Liver (tissue), 10 donors: ENCODE measurements at places on chromosomes 11 and 22. TPM values are rescaled to one million over a fixed set of nuclear protein-coding genes. Genes with fewer than 3 reads are reported as not detected.
A peak's percentile ranks its signal among the peaks of the same experiment; 100 is the strongest.

Gene CABP4
- total RNA-seq = 2.9 TPM

- DNase-seq = no peak
Measured at GRCh38 chr11:69870766-69871165, 51.5 kb upstream of the FGF3 start.

GRCh38 chr22:26318975-26319374, 110.1 kb upstream of the ASPHD2 start:
- DNase-seq = no peak

Gene P4HA3
- 0.23 TPM for total RNA-seq

Gene TMEM191C
- 0.25 TPM for total RNA-seq

Gene OR8B4
- not detected for total RNA-seq

- DNase-seq = no peak
Measured at GRCh38 chr22:19819911-19820879, 34.5 kb downstream of the GNB1L start.

GRCh38 chr11:80856066-80856465, 1415.2 kb upstream of the TENM4 start:
- no peak for DNase-seq

- DNase-seq = no peak
Measured at GRCh38 chr11:65262776-65263175, 1.0 kb downstream of the POLA2 start.

GRCh38 chr11:133966921-133967598, 10.3 kb upstream of the IGSF9B start:
- no peak for DNase-seq

DNA sequence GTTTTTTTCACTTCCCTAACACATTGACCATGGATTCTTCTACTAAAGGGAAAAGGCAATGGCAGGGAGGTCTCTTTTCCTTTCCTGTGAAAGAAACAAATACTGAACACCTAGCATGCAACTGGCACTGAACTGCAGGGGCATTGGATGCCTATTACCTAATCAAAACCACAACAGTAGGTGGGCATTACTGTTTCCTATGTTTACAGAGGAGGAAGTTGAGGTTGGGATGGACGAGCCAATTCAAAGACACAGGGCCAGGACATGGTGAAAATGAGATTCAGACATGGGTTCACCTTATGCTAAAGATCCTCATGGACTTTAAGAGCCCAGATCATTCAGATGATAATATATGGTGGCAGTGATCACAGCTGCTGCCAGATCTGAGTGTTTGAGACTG, 407.0 kb downstream of the MIAT start:
- DNase-seq = no peak

GRCh38 chr22:30425616-30426387, at the start of gene MTFP1:
MTFP1 (plus strand) TSS chr22:30425768; CDS start chr22:30425880, 112 bp downstream.
- DNase-seq = peak; percentile 68

Gene OR52N4
- total RNA-seq = 0.14 TPM

DNA sequence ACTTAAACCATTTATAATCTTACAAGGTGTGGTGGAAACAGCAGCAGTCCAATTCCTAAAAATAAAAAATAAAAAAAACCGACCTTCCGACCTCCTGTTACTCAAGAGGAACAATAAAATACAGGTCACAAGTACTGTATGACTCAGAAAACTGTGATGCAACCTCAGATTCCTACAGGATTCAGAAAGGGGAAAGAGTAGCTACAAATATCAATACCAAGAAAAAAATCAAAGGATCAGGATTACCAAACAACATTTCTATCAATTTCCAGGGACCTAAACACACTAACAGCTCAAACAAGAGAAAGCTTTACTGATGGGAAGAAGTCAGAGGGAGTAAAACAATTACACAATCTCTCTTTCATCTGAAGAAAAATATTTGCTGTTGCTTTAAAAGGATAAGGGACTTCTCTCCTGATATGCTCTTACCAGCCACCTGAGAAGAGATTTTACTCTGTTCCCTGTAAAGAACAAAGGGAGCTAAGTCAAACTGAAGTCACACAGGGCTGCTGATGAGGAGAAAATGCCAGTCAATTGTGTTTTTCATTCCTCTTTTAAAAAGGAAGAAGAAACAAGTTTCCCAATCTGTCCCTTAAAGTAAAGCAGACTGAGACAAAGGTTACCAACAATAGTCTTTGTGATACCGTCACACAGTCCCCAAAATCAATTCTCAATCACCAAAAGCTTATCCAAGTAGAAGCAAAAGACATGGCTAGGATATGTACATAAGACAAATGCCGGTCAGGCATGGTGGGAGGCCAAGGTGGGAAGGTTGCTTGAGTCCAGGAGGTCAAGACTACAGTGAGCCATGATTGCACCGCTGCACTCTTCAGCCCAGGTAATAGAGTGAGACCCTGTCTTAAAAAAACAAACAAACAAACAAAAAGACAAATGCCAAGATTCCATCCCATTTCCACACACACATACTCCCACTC, 39.3 kb downstream of the AMBRA1 start:
- DNase-seq = no peak

GRCh38 chr11:69775163-69775755, at the start of gene FGF4:
FGF4 (minus strand) TSS chr11:69775341; CDS start chr11:69775084, 257 bp downstream.
- no peak for DNase-seq

DNA sequence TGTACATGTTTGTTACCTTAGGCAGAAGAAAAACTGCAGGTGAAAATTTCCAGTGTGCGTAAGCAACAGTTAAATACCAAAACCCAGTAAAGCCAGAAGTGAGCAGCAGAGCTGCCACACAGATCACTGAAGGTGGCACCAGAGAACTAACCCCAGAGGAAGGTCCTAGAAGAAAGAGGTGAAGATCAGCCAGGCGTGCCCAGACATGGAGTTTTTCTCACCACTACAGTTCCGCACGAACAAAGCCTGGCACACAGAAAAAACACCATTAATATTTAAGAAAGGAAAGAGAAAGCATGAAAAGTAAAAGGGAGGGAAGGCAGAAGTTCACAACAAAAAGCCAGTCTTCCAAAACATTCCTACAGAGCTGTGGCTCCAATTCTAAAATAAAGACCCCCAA, 60.7 kb downstream of the STK33 start:
- no peak for DNase-seq

- no peak for DNase-seq
Measured at GRCh38 chr11:75263944-75264349, 23.4 kb downstream of the TPBGL start.

Gene SF3A1
- total RNA-seq = 19.6 TPM

Gene TSSK2
- 0.08 TPM for total RNA-seq

Gene MS4A15
- not detected for total RNA-seq

DNA sequence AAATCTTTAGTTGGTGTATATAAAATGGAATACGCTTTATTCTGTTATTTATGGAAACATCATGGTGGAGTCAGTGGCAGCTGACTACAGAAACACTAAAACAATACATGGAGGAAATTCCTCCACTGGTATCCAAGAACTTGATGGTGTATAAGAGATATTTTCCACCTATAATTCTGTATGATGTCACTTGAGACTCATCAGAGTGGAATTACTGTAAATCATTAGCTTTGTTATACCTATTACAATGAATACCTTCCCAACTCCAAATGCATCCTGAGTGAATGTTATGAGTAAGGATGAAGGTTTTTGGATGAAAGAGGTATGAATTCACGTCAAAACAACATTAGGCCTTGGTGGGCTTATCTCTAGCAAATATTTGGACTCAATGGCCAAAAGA, 258.5 kb upstream of the SORL1-AS1 start:
- DNase-seq = no peak

Gene LMNTD2
- 1.2 TPM for total RNA-seq

GRCh38 chr22:27226666-27227065, 569.3 kb downstream of the MIAT start:
- DNase-seq = no peak

DNA sequence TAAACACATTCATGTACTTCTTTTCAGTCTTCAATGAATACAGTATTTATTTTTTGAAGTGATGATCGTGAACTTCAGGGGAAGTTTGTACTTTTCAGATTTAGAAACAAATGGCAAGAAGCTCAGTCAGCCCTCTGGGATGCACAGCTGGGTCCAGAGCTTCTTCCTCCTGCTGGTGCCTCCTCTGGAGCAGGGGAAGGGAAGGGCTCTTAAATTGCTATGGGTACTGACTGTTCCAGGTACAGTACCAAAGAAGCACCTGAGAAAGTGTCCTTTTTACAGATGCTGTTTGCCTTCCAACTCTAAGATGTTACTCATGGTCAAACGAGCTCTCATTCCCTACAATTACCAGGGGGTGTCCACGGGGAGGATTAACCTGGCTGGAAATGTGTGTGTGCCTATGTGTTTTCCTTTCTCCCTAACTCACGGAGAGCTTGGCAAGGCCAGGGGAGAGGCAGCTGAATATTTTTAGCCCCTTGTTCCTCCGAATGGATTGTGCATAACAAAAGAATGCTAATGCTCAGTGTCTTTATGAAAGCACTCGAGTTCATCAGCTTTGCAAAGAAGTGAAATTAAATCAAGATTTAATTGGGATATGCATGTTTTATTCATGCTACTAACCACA, 313.7 kb upstream of the CADM1 start:
- no peak for DNase-seq

DNA sequence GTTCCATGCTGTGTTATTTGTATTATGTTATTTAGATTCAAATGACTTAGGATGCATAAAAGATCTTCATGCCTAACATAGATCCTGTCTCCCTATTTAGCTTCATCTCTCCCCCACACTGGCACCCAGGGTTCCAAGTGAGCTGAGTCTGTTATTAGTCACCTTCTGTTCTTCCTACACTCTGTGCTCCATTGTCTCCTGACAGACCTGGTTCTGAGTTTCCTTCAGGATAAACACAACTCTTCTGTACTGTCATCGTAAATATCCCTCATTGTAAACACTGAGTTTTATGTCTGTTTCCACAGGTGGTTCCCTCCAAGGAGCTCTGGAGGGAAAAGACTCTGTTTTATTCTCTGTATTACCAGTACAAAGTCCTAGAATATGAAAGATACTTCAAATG, 8.7 kb downstream of the MMP26 start:
- no peak for DNase-seq

- no peak for DNase-seq
Measured at GRCh38 chr11:102647430-102647829, 22.3 kb upstream of the MMP20 start.

Gene KRTAP5-11
- total RNA-seq = not detected

- no peak for DNase-seq
Measured at GRCh38 chr11:130198292-130198691, 38.7 kb downstream of the ST14 start.

GRCh38 chr22:40628354-40629042, 8.0 kb downstream of the MRTFA start:
- no peak for DNase-seq

Gene CABP2
- total RNA-seq = not detected

- DNase-seq = no peak
Measured at GRCh38 chr11:125494561-125494960, 1.5 kb downstream of the FEZ1 start.

DNA sequence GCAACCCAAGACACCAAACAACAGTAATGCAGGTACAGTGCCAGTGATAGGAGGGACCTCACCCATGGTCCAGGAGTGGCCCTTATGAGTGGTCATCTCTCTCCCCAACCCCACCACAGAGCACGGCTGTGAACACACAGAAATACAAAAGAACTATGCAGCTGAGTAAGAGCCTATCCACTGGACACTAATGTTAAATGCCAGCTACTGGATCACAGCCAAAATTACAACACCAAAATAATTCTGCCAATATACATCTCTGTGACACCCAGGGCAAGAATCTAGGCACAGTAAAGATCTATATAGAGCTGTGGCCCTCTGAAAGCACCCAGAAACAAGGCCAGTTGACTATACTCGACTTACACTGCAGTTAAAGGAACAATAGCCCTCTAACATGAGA, 22.8 kb upstream of the GPR83 start:
- DNase-seq = no peak

DNA sequence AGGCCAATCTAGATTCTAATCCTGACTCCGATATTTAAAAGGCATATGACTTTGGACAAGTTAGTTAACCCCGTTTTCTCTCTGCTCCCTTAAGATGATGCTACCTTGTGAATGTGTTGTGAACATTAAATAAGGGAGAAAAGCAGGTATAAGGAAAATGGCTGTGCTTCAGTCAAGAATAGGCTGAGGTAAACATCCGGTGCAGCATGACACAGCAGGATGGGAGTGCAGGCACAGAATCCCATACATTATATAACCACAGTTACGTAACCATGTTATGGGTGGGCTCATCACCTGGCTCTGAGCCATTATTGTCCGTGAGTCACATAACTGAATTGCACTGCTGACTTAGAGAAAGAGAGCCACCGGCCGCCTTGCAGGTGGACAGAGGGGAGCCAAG, 382.2 kb upstream of the ANO5 start:
- no peak for DNase-seq

GRCh38 chr11:74084796-74085541, 76.1 kb upstream of the UCP3 start:
- DNase-seq = no peak
